ENCODE measurements at places on chromosomes 5 and 9. TPM values are rescaled to one million over a fixed set of nuclear protein-coding genes. Genes with fewer than 3 reads are reported as not detected.

Gene IL13
- not detected for total RNA-seq

Gene IFNA2
- total RNA-seq = not detected

DNA sequence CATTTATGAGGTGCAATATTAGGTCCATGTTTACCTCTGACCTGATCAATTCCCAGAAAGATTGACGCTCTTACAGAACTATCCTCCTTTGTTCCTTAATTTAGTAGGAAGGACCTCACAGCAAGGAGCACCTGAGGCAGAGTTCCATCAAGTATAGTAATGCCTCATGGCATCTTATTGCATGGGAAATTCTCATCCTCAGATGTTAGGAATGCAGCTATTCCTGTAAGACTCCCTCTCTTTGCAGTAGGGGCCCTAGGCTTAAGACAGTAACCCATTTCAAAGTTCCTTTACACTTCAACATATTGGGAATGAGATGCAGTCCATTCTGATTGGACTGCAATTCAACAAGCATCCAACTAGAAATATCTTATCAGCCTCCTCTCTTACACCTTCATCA is 69.8 kb downstream of the SLCO4C1 start:
- no peak overlapping the region for H3K4me3 ChIP-seq
- no peak overlapping the region for H3K27ac ChIP-seq
- peaks cover 14% of the 10 kb centered on the region for H3K27me3 ChIP-seq

- peaks cover 4% of the 10 kb centered on the region for H3K36me3 ChIP-seq
- H3K4me3 ChIP-seq = peak overlapping the region; percentile 69
- DNase-seq = no peak
- peaks cover 32% of the 10 kb centered on the region for H3K4me1 ChIP-seq
- H3K27me3 ChIP-seq = no peaks in the 10 kb centered on the region
- H3K27ac ChIP-seq = peak overlapping the region; percentile 88
These were observed 118.0 kb downstream of the PRKACG start for GRCh38 chr9:68895741-68896478.

GRCh38 chr5:24222876-24223275 is 421.9 kb downstream of the CDH10 start:
- H3K4me3 ChIP-seq = no peak overlapping the region
- no peak overlapping the region for H3K27ac ChIP-seq
- no peaks in the 10 kb centered on the region for H3K27me3 ChIP-seq
- no peaks in the 10 kb centered on the region for H3K4me1 ChIP-seq
- no peaks in the 10 kb centered on the region for H3K36me3 ChIP-seq
- no peak for DNase-seq

- H3K36me3 ChIP-seq = no peaks in the 10 kb centered on the region
- no peaks in the 10 kb centered on the region for H3K27me3 ChIP-seq
- H3K4me3 ChIP-seq = no peak overlapping the region
- no peak for DNase-seq
- H3K4me1 ChIP-seq = peaks cover 5% of the 10 kb centered on the region
These were observed 283.9 kb downstream of the GADD45G start for GRCh38 chr9:89888677-89889076.

DNA sequence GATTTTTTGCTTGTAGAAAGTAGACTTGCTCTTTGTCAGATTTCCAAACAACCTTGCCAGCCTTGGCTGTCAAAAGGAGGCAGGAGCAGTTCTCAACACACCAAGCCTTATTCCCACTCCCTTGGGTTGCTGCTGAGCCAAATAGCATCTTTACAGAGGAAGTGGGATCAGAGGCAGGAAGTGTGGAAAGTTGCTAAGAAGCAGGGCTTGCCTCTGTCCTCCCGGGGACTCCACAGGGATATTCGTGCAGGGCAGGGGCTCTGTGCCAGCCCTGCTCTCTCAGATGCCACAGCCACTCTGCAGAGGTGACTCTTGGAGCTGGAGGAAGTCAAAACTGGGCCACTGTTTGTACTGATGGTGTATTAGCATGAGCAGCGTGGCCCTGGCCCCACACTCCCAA is 24.3 kb downstream of the PTPDC1 start:
- H3K4me1 ChIP-seq = no peaks in the 10 kb centered on the region
- no peak overlapping the region for H3K27ac ChIP-seq
- DNase-seq = no peak

GRCh38 chr9:5184776-5185175 is 663 bp downstream of the INSL6 start:
- peaks cover 11% of the 10 kb centered on the region for H3K4me1 ChIP-seq
- DNase-seq = no peak
- no peaks in the 10 kb centered on the region for H3K27me3 ChIP-seq
- no peak overlapping the region for H3K4me3 ChIP-seq
- H3K27ac ChIP-seq = no peak overlapping the region

GRCh38 chr5:65821966-65822365 is 100.0 kb downstream of the NLN start:
- no peak for DNase-seq
- no peak overlapping the region for H3K27ac ChIP-seq
- no peaks in the 10 kb centered on the region for H3K27me3 ChIP-seq
- H3K36me3 ChIP-seq = peaks cover 6% of the 10 kb centered on the region
- H3K4me1 ChIP-seq = peaks cover 11% of the 10 kb centered on the region
